ENCODE measurements at places on chromosomes 16 and 17. TPM values are rescaled to one million over a fixed set of nuclear protein-coding genes. Genes with fewer than 3 reads are reported as not detected.

The PRSS33 gene
- not detected for total RNA-seq

The KRTAP1-1 gene
- not detected for total RNA-seq

The MYH8 gene
- total RNA-seq, result not detected

The SLFN12L gene
- 0.40 TPM for total RNA-seq

The CLEC18B gene
- total RNA-seq, result 2.8 TPM

The FA2H gene
- total RNA-seq, result 1.3 TPM

The CUEDC1 gene
- 23.8 TPM for total RNA-seq

The TNP2 gene
- not detected for total RNA-seq

The HOXB5 gene
- total RNA-seq, result 0.16 TPM

The TEKT1 gene
- total RNA-seq, result not detected

The MYOCD gene
- 1.3 TPM for total RNA-seq

The PHOSPHO1 gene
- 0.20 TPM for total RNA-seq

The CTRB2 gene
- not detected for total RNA-seq

The KRT20 gene
- total RNA-seq, result 0.20 TPM

DNA sequence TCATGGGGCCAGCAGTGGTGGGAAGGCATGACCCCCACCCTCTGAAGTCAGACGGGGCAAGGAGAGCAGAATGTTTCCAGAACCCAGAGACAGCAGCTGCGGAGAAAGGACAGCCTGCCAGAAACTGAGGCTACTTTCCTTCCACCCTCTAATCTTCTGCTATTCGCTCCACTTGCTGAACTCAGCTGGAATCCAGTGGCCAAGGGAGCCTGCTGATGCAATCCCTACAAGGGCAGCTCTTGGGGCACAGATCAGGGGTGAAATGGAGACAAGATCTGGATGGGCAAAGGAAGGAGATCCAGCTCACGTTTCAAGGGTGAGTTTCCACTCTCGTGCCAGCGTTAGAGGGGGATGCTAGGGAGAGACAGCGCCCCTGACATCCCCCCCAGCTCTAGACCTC is 479.1 kb downstream of the SLC39A11 start:
- no peak for ATAC-seq

DNA sequence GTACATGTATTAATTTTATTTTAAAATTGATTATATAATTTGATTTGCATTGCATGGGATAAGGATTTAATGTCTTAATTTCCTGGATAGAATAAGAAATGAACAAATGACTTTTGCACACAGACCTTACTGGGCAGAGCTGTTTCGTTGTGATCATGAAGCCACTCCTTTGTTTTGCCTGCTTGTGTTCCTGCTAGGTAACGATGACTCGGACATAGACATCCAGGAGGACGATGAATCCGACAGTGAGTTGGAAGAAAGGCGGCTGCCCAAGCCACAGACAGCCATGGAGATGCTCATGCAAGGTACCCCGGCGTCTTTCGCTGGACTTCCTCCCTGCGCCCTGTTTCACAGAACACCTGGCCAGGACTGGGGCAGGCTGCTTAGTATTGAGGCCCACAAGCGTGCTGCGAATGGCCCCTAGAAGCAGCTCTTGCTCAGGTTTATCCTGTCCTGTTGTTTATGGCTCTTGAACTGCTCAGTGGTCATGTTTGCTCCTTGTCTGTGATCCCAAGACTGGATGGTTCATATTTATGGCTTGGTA is 29.6 kb downstream of the CLUAP1 start:
- peak; percentile 63 for ATAC-seq

- ATAC-seq, result no peak
Measured at GRCh38 chr16:57380671-57381462, 8.6 kb downstream of the CX3CL1 start.

GRCh38 chr16:29645694-29646187 is 17.3 kb upstream of the SPN start:
- ATAC-seq, result no peak

GRCh38 chr17:73089322-73090317 is 2.9 kb downstream of the SLC39A11 start:
- ATAC-seq, result no peak

- peak; percentile 22 for ATAC-seq
Measured at GRCh38 chr17:81960130-81960958, 643 bp downstream of the NOTUM start.

DNA sequence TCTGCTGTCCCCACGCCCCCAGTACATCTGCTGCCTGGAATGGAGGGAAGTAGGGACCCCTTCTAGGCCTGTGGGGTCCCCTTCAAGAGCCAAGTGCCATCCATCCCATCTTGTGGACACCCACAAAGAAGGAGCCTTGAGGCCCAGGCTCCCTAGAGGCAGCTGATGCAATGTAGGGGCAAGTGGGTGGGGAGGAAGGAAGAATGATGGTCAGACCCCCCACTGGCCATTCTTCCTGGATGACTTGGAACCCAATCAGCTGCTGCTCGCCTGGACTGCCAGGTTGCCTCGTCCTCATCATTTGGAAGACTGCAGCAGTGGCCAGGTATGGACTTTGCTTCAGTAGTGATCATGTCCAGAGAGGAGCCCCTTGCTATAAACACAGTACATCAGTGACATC is 48.9 kb downstream of the SMPD3 start:
- ATAC-seq, result no peak

DNA sequence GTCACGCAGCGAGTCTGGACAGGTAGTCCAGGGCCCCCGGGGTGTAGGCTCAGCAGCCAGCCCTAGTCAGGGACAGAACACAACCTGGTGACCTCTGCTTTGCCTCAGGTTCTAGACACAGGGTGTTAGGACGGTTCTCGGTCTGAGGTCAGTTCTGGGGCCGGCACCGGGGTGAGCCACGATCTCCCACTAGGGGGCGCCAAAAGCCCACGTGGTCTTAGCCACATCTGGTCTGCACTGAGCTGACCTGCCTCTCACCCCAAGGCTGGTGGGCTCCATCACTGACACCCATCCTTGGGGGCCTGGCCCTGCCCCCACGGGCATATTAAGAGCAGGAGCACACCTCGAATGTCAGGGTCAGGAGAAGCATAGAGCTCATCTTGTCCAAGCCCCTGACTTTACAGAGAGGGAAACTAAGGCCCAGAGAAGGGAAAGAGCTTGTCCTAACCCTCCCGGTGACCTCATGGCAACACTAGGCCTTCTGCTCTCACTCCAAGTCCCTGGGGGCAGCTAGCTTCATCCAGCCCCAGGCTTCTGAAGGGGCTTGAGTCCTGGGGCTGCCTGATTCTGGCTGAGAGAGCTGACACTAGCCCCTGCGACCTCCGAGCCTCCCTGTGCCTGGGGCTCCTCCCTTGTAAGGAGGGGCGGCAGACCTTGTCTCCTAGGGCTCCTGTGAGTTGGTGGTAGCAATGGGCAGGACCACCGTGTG is 9.0 kb downstream of the SLC5A10 start:
- ATAC-seq, result peak; percentile 66

DNA sequence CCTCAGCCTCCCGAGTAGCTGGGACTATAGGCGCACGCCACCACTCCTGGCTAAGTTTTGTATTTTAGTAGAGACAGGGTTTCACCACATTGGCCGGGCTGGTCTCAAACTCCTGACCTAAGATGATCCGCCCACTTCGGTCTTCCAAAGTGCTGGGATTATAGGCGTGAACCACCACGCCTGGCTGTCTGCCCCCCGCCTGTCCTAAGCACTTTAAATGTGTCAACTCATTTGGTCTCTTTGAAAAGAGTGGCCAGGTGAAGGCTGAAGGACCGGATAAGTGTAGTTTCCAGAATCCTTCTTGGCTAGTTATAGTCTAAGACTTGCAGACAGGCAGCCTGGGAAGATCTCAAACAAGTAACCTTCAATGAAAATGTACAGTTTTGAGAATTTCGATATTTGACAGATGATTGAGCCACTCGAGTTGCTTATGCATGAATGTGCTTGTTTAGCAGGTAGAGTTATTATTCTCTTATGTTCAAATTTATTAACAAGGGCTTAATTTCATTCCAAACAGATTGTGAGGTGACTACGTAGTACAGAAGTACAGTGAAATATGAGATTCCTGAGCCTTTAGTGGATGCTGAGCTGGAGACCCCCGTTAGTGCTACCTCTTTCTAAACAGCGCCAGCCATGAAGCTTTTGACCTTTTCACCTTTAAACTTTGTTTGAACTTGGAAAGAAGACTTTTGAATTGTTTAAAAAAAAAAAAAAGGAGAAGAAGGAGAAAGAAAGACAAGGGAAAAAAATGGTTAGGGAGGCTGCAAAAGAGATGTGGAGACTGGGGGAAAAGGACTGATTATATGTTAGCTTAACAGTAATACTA is 164.4 kb upstream of the TBX2 start:
- ATAC-seq, result no peak

DNA sequence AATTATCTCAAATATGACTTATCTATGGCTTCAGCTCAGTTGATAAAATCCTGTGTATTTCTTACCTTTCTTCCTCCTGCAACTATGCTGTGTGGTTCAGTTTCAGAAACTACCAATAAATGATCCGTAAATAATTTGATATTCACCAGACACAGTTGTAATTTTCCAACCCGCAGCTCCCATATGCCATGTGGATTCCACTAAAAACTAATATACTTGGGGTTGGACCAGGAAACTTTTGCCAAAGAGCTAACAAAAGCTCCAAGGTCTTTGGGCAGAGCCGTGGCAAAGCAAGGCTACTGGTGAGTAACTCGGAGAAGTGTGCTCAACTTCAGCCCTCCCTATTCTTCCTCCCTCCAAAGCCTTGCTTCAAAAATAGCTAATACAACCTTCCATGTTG is 2.3 kb upstream of the CHST6 start:
- ATAC-seq, result no peak

- no peak for ATAC-seq
Measured at GRCh38 chr16:3075523-3075915, 10.1 kb downstream of the IL32 start.

DNA sequence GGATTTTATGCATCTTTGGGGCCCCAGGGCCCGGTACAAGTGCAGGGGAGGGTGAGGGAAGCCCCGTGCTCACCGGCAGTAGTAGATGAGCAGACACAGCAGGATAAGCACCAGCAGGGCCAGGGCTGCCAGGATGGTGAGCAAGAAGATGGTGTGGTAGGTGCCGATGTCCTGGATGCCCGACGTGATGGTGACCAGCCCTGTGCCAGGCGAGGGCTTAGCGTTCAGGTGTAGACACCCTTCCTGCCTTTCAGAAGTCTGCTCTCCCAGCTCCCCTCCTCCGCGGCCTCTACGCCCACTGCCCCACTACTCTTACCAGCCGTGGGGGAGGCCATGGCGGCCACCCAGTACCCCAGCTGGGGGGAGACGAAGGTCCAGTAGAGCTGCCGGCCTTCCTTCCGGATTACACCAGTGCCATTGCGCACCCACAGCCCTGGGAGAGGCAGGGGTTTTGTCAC is 8.0 kb downstream of the FAM171A2 start:
- ATAC-seq, result no peak

DNA sequence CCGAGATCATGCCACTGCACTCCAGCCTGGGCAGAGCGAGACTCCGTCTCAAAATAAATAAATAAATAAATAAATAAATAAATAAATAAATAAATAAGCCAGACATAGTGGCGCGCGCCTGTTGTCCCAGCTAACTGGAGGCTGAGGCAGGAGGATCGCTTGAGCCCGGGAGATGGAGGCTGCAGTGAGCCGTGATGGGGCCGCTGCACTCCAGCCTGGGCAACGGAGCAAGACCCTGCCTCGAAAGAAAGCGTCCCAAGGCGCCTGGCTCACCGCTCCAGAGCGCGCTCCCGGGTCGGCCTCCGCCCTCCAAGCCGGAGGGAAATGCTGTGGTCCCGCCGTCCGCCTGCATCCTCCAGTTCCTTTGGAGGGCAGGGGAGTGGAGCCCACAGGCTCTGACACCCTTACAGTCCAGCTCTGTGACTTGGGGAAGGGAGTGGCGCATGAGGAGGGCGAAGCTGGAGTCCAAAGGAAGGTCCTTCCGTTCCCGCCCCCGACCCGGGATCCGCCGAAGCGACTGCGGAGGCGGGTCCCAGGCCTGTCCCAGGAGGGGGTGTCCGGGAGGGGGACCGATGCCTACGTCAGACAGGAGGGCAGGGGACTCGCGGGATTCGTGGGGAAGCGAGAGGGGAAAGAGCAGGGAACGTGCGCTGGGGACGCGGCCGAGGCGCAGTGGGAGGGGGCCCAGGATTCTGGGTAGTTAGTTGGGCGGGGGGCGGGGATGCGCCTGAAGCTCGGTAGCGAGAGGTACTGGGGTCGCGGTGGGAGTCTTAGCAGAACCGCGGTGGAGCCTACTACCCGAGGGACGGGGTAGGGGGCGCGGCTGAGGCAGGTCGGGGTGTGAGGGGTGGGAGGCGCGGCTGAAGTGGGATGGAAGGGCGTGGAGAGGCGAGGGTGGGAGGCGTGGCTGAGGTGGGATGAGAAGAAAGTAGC is 8.4 kb upstream of the TRPV2 start:
- ATAC-seq, result peak; percentile 33

DNA sequence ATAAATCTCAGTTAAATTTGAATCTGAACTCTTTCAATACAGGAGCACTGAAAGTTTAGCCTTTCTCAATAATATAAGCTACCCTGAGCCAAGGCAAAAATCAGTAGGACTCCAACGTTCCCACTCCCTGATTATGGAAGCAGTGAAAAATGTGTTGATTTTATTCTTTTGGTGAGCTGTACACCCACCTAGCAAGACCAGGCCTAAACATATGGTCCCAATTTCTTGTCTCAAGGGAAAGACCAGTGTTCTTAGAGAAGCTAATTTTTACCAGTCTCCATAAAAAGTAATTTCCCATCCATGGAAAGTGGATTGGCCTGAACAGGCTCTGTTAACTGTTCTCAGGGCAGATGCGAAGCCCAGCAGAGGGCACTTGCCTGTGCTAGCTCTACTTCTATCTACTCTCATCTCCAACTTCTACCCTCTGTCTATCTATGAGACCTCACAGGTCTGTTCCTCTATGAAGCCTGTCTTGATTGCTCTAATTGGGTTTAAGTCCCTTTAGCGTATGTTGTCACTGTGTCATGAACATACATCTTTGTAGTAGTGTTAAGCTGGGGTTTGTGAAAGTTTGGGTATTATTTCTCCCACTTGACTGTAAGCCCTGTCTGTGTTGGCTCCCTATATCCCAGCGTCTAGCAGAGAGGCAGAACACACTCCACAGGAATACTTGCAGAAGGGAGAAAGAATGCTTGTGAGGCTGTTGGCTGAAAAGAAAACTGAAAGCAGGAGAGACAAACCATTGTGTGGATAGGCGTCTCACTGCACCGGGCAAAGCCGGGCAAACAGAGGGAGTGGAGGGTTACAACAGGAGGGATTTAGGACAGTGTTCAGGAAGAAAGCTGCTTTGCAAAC is 167.1 kb upstream of the MAF start:
- ATAC-seq, result peak; percentile 54

- peak; percentile 24 for ATAC-seq
Measured at GRCh38 chr17:78769196-78769773, 12.8 kb downstream of the CYTH1 start.

GRCh38 chr16:49081086-49081485 is 200.6 kb downstream of the CBLN1 start:
- no peak for ATAC-seq

- ATAC-seq, result peak; percentile 86
Measured at GRCh38 chr17:15502369-15503112, 35.1 kb upstream of the CDRT4 start.
